Brain pericyte (primary cell): ENCODE measurements at places on chromosomes 1 and 21.

DNA sequence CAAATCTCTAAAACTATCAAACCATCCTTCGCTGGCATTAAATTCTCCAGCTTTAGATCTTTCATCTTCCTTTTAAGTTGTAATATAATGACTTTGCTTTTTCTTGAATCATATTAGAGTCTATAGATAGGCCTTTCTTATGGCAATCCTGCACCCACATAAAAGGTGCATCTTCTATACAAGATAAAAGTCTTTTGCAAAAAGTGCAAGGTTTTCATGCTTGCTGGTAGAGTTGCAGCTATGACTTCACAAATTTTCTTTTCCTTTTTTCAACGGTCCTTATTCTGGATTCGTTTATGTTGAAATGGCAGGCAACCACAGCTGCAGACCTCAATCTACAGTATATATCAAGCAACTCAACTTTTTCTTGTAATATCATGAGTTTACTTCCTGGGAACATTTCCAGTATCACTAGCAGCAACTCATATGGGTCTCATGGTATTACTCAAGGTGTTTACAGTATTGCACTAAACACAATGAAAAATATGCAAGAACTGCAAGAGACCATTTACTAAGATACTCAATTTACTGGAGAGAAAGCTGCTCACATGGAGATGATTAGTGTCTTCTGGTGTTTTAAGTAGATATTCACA is 22.1 kb downstream of the OMA1 start:
- no peak for DNase-seq

- DNase-seq, result no peak
These were observed 51.5 kb downstream of the TOMM20 start for GRCh38 chr1:235077163-235077540.

DNA sequence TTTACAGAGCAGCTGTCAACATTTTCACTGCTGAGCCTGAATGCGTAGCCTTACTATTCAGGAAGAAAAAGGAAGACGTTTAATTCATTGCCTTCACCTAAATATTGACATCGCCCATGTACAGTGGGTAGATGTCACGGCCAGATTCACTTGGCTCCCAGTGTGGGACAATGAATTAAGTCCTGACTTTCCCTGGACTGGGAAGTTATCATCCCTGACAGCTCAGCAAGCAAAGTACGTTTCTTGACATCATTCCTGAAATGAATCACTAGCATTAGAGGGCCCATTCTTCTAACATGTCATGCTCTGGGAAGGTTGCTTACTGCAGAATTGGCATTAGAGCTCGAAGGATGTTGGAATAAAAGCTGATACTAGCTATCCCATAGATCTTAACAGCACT is 37.8 kb downstream of the LRRC53 start:
- DNase-seq, result no peak

DNA sequence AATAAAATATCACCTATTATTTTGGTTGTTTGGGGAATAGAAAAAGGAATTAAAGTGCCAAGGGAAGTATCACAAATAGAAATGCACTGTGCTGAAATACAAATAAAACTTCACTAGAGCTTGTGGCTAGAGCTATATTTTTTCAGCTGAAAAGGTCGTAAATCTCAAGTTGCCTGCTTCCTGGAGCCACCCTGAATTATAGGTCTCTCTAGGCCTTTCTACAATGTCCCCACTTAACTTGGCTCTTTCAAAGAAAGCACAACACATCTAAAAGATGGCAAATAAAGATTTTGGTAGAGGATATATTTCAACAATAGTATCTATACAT is 5.0 kb upstream of the RNF2 start:
- no peak for DNase-seq

GRCh38 chr1:184387476-184388318 is 868 bp downstream of the C1orf21 start:
- no peak for DNase-seq

GRCh38 chr1:8352886-8353785 is 35.2 kb downstream of the SLC45A1 start:
- DNase-seq, result no peak

GRCh38 chr1:2999138-2999537 is 22.1 kb upstream of the ACTRT2 start:
- no peak for DNase-seq

DNA sequence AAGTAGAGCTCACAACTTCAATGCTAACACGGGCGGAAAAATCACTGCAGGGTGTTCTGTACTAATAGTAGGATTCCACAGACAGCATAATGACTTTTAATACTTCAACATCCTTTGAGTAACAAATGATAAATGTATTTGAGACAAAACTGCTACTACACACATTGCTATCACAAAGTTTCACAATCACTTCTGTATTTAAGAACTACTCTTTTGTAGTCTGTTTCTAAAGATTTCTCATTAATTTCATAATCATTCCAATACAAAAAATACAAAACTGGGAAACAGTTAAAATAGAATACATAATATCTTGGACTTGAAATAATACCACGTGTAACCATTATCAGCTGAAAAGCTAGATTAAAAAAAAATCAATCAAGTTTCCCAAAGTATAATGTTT is 2.7 kb downstream of the HMGN1 start:
- DNase-seq, result no peak

- DNase-seq, result no peak
These were observed 9.6 kb downstream of the WRAP73 start for GRCh38 chr1:3640121-3640837.

GRCh38 chr1:150109586-150109985 is 40.1 kb upstream of the PLEKHO1 start:
- DNase-seq, result no peak

DNA sequence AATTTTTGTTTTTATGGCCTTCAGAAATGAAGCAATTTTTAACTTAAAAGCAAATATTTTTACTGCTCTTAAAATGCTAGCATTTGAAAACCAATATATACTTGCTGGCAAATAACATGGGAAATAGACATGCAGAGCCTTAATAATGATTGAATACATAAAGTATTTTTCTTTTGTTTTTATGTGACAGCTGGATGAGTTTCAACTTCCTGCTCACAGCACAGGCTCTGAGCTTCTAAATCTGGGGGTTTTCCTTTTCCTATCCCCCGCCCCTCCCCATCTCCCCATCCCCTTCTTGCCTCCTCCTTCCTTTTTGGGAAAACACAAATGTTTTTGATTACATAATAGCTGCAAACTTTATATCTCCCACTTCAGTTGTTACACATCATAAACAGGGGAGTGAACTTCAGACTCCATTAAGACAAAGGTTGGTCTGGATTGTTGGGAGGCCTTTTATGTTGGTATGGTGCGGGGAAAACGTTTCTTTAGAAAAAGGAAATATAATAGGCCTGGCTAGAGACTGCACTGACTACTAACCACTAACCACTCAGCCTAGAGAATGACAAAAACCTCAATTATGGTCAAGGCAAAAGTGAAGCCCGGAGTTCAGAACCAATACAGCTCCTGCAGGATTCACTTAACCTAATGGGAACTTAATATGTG is 116.1 kb upstream of the GORAB start:
- no peak for DNase-seq

DNA sequence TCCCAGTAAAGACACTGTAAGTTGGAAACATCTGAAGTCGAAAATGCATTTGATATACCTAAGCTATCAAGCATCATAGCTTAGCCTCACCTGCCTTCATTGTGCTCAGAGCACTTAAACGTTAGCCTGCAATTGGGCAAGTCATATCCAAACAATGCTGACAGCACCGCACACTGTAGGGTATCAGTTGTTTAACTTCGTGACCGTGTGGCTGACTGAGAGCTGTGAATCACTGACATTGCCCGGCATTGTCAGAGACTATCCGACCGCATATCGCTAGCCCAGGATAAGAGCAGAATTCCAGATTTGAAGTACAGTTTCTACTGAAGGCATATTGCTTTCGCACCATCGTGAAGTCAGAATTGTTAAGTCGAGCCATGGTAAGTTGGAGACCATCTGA is 41.5 kb downstream of the GALNT2 start:
- DNase-seq, result no peak

GRCh38 chr1:40318970-40319621 is 2.0 kb upstream of the COL9A2 start:
- no peak for DNase-seq

GRCh38 chr1:203954788-203955552 is 93.6 kb downstream of the SNRPE start:
- DNase-seq, result no peak

- no peak for DNase-seq
These were observed 250.5 kb downstream of the PDE4B start for GRCh38 chr1:66043186-66043585.

- DNase-seq, result no peak
These were observed 522.5 kb downstream of the PTBP2 start for GRCh38 chr1:97243973-97244560.

DNA sequence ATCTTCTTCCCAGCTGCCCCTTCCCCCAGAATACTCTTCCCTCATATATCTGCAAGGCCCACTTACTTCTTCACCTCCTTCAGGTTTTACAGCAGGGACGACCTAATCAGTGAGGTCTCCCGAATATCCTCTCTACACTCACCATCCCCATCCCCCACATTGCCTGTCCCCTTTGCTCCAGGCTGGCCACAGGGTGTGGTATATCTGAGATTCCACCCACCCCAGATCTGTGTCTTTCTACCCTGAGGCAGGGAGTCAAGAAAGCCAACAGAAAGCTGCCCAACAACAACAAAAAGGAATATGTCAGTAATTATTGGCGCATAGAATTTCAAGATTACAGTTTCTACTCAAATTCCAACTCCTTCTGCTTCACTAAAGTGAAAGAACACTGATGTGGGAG is 30.0 kb upstream of the OPRD1 start:
- no peak for DNase-seq
